ENCODE measurements at places on chromosomes 7 and 10.

GRCh38 chr7:15439853-15440252, 122.0 kb downstream of the AGMO start:
- no peak for DNase-seq

DNA sequence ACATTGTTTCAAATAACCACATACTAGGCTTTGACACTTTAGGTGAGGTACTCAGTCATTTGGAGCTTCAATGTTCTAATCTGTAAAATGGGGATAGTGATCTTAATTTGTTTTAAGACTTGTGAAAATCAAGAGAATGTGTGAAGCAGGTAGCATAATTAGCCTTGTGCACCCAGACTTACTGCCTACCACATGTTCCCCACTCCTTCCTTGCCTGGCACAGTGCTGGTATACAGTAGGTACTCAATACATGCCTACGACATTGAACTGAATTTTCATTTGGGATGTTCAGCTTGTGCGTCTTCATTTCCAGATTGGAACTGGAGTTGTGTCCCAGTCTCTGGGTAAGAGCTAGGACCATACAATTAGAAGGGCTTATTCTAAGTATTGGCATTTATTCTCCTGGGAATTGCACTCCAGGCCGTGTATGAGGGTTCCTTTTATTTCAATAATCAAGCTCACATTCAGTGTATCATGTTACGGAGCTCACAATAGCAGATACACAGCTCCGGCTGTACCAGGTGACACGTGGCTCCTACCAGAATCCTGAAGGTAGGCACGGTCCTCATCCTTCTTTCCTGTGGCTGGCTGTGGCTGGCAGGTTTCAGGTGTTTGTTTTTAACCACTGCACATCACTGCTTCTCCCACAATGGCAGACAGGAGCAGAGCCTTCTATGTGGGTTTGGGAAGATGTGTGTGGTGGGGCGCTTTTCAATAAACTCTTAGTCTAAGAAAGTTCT, 109.4 kb upstream of the PDCD4 start:
- no peak for DNase-seq

DNA sequence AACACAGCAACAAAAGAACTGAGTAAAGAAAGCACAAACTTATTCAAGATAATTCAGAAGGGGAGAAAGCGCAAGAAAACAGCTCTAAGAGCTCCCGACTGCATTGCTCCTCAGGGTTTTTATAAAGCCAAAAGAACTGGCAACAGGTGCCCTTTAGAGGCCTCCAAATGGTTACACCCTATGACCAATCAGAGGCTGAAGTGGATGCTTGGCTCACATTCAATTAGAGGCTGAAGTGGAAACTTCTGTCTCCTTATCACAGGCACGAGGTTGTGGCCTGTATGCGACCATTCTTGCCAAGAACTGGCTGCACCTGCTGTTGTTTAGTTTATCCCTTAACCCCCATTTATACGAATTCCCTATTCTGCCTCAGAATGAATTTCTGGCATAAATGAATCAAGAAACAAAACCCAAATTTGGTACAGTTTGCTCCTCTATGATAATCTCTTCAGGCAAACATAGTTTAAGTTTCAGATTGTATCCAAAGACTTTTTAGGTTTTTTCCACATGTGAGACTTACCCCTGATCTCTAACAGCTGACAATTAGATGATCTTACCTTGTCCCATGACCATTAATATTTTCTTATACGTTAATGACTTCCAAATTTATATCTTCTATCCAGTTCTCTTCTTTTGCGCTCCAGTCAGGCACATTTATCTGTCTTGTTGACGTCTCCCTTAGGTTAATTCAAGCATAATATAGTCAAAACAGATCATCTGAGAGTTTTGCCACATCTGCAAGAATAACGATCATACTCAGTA, 504.8 kb downstream of the NXPH1 start:
- DNase-seq: no peak

DNA sequence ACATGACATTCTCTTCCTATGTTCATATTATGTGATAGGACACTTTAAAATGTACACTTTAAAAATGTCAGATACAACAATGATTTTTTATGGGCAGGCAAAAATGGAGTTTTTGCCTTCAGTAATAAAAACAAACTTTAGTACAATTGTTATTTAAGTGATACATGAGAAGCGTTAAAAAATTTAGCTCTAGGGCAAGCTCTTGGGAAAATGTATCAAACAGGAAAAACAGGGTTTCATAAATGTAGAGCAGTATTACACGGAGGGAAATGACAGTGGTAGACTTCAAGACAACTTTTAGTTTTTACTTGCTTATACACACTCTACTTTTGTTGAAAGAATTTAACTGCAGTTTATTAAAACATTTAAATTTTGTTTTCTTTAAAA, 1.5 kb downstream of the FHIP2A start:
- DNase-seq: no peak

GRCh38 chr10:16777473-16778370, 39.5 kb downstream of the RSU1 start:
- DNase-seq: no peak

- DNase-seq: no peak
Measured at GRCh38 chr10:73810358-73810734, 1.1 kb downstream of the NDST2 start.

GRCh38 chr7:42314696-42315095, 77.7 kb upstream of the GLI3 start:
- no peak for DNase-seq

- no peak for DNase-seq
Measured at GRCh38 chr10:114516356-114516755, 112.1 kb upstream of the AFAP1L2 start.

Data from stimulated activated CD8-positive, alpha-beta memory T cell treated with anti-CD3 and anti-CD28 coated beads, Interleukin-7, amount 100 ng/mL, for 1 hour (primary cell).